ENCODE measurements at places on chromosomes 6 and 20.

- no peak for DNase-seq
These were observed 16.0 kb upstream of the NKX2-2 start for GRCh38 chr20:21529863-21530262.

GRCh38 chr6:130120731-130121130, 102.0 kb downstream of the SAMD3 start:
- DNase-seq: no peak

- no peak for DNase-seq
These were observed 227.9 kb downstream of the LAMA2 start for GRCh38 chr6:129110690-129111343.

DNA sequence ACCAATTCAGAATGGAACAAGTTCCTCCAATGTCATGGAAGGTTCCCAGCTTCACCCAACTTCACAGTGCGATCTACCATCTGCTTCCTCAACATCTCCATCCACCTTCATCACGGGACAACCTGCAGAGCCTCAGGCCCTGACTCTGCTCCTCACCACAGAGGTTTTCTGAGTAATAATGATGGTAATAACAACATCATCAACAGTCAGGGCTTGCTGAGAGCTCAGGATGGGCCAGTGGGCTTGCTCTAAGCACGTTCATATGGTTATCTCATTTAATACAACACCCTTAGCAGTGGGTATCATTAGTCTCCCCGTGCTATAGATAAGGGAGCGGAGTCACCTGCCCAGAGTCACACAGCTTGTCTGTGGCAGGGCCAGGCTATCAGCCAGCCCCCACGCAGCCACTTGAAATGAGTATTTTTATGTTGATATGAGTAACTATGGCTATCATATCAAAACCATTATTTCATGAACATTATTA, 38.6 kb downstream of the PREX1 start:
- DNase-seq: no peak
